Spleen (tissue), 13 donors: ENCODE measurements at places on chromosomes 4 and X. TPM values are rescaled to one million over a fixed set of nuclear protein-coding genes. Genes with fewer than 3 reads are reported as not detected.
A peak's percentile ranks its signal among the peaks of the same experiment; 100 is the strongest.

Gene SLC16A2
- total RNA-seq, result 4.2 TPM

Gene PARM1
- total RNA-seq, result 42.6 TPM

Gene DRD5
- total RNA-seq, result not detected

Gene LRAT
- total RNA-seq, result not detected

GRCh38 chr4:1851575-1852410 is 4.2 kb downstream of the LETM1 start:
- H3K4me1 ChIP-seq, result peaks cover 16% of the 10 kb centered on the region
- no peak overlapping the region for H3K27ac ChIP-seq
- H3K27me3 ChIP-seq, result no peaks in the 10 kb centered on the region
- no peak overlapping the region for H3K4me3 ChIP-seq

DNA sequence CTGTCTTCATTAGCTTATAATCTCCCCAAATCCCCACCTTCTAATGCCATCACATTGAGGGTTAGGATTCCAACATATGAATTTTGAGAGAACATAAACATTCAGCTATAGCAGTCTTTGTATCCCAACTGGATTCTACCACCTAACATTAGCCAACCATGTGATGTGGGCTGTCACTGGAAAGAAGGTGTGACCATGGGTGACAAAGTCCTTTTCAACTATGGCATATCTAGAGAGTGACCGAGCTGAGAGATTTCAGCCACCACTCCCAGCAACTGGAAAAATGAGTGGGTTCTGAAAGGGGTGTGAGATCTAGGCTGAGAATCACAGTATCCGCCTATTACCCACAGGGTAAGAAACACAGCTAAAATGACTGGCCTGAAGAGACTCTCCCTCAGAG is 22.1 kb downstream of the GABRB1 start:
- peaks cover 6% of the 10 kb centered on the region for H3K27me3 ChIP-seq
- no peak overlapping the region for H3K4me3 ChIP-seq
- H3K27ac ChIP-seq, result no peak overlapping the region

DNA sequence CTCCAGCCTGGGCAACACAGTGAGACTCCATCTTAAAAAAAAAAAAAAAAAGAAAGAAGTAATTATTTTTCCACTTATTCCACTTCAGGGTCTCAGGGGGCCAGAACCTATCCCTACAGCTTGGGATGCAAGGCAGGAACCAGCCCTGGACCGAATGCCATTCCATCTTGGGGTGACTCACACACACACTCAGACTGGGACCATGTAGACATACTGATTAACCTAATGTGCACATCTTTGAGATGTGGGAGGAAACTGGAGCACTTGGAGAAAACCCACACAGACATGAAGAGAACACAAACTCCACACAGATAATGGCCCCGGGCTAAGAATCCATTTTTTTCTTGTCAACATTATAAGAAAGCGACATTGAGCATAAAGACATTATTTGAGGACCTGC is 132.5 kb downstream of the PTTG2 start:
- H3K27ac ChIP-seq, result no peak overlapping the region
- H3K4me3 ChIP-seq, result no peak overlapping the region
- H3K27me3 ChIP-seq, result no peaks in the 10 kb centered on the region
- H3K36me3 ChIP-seq, result peaks cover 96% of the 10 kb centered on the region
- DNase-seq, result no peak

- no peaks in the 10 kb centered on the region for H3K27me3 ChIP-seq
- H3K4me3 ChIP-seq, result no peak overlapping the region
- no peak overlapping the region for H3K27ac ChIP-seq
- no peaks in the 10 kb centered on the region for H3K4me1 ChIP-seq
Measured at GRCh38 chr4:98822144-98822543, 106.8 kb downstream of the EIF4E start.

DNA sequence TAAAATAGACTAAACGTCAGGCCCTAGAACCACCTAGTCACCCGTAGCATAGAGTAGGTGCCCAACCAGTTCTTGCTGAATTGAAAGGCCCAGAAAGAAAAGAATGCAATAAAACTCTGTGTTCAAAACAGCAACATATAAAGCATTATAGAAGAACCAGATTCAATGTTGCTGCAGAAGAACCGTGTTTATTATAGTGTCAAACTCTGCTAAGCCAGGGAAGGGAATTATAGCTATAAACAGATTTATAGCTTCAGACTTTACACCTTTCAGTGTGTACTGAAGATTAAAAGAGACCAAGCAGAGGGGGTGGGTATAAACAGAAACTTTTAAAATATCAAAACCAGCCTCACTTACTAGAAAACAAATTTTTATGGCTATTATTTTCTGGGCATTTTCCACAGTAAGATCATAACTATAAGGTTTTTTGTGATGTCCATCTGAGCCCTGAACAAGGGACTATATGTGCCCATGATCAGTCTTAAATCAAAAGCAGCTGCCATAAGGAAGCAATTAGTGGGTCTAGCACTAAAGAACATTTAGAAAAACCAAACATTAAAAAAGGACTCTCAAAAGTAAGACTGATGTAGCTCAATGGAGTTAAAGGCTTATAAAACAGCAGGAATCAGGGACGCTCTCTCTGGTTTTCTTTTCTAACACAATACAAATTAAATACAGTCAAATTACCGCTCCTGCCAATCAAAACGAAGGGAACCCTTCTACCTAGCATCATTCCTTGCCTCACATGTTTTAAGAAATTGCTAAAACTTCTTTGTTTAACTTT is 219.7 kb upstream of the ETNPPL start:
- H3K27me3 ChIP-seq, result no peaks in the 10 kb centered on the region
- DNase-seq, result no peak
- H3K4me1 ChIP-seq, result no peaks in the 10 kb centered on the region
- H3K36me3 ChIP-seq, result no peaks in the 10 kb centered on the region

- H3K36me3 ChIP-seq, result no peaks in the 10 kb centered on the region
- H3K4me3 ChIP-seq, result no peak overlapping the region
- no peaks in the 10 kb centered on the region for H3K4me1 ChIP-seq
- no peak for DNase-seq
Measured at GRCh38 chrX:97517763-97518162, 634.1 kb downstream of the RPA4 start.

DNA sequence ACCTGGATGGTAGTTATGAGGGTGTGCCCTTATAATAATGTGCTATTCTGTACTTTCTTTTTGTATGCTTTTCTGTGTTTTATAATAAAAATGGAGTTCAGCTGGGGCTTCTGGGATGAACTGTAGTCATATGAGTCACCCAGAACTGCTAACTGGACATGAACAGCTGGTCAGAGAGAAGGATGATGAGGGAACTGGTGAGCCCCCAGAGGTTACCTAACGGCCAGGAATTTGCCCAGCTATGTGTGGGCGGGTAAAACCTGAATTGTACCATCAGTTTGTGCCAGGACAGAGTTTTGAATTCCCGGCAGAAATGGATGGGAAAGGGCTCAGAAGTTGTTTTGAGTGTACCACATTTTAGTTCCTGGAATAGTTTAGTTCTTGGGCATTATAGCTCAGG is 138.0 kb upstream of the USP9X start:
- H3K4me3 ChIP-seq, result no peak overlapping the region
- H3K4me1 ChIP-seq, result peaks cover 1% of the 10 kb centered on the region
- H3K36me3 ChIP-seq, result no peaks in the 10 kb centered on the region
- DNase-seq, result no peak

DNA sequence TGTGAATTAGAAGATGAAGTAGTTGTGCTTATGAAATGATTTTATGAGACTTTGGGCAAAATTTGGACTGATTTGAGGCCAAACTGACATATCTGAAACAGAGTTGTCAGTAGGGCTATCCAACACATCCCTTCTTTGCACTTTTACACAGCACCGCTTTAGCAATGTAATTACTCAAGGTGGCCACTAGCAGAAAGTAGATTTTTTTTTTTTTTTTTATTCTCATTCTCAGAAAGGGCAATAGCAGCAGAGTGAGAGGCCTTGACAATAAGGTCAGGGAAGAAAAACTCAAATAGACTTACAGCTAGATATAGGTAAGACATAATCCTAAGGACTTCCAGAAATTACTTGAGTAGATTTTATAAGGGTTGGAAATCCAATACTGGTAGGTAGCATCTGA is 414.3 kb downstream of the NAP1L3 start:
- no peaks in the 10 kb centered on the region for H3K4me1 ChIP-seq
- H3K36me3 ChIP-seq, result no peaks in the 10 kb centered on the region
- H3K27me3 ChIP-seq, result no peaks in the 10 kb centered on the region
- no peak overlapping the region for H3K27ac ChIP-seq
- no peak overlapping the region for H3K4me3 ChIP-seq
- no peak for DNase-seq

- H3K4me3 ChIP-seq, result no peak overlapping the region
- H3K27me3 ChIP-seq, result no peaks in the 10 kb centered on the region
- H3K36me3 ChIP-seq, result no peaks in the 10 kb centered on the region
- peak overlapping the region; percentile 18 for H3K27ac ChIP-seq
Measured at GRCh38 chr4:184286358-184286757, 68.7 kb upstream of the ENPP6 start.

- no peak overlapping the region for H3K27ac ChIP-seq
- no peak overlapping the region for H3K4me3 ChIP-seq
- no peaks in the 10 kb centered on the region for H3K27me3 ChIP-seq
- no peaks in the 10 kb centered on the region for H3K36me3 ChIP-seq
Measured at GRCh38 chr4:186286581-186286980, 20.6 kb downstream of the F11 start.

GRCh38 chr4:173264684-173265185 is 69.4 kb downstream of the HMGB2 start:
- no peaks in the 10 kb centered on the region for H3K36me3 ChIP-seq
- peaks cover 11% of the 10 kb centered on the region for H3K4me1 ChIP-seq
- H3K27me3 ChIP-seq, result no peaks in the 10 kb centered on the region
- H3K4me3 ChIP-seq, result no peak overlapping the region

GRCh38 chrX:74449322-74449936 is 28.1 kb downstream of the SLC16A2 start:
- DNase-seq, result no peak
- no peaks in the 10 kb centered on the region for H3K36me3 ChIP-seq
- H3K4me1 ChIP-seq, result no peaks in the 10 kb centered on the region
- H3K4me3 ChIP-seq, result no peak overlapping the region
- no peaks in the 10 kb centered on the region for H3K27me3 ChIP-seq

DNA sequence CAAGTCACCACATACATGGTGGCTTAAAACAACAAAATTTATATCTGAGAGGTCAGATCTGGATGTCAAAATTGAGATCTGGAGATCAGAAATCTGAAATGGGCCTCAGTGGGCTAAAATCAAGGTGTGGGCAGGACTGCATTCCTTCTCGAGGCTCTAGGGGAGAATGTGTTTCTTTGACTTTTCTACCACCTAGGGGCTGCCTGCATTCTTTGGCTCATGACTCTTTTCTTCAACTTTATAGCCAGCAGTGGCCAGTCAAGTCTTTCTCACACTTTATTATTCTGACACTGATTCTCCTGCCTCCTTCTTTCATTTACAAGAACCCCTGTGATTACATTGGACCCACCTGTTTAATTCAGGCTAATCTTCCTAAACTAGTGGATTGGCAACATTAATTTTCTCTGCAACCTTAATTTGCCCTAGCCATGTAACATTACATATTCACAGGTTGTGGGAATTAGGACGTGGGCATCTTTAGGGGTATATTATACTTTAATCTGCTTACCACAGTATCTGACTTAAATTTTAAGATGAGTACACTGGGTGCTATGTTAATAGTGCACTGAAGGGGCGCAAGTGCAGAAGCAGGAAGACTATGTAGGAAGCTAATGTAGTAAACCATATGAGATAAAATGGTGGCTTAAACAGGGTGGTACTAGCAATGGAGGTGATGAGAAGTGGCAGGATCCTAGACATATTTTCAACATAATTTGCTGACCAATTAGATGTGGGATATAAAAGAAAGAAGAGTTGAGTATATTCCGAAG is 188.0 kb downstream of the SLC4A4 start:
- no peaks in the 10 kb centered on the region for H3K36me3 ChIP-seq
- no peaks in the 10 kb centered on the region for H3K4me1 ChIP-seq
- no peak overlapping the region for H3K4me3 ChIP-seq
- H3K27me3 ChIP-seq, result no peaks in the 10 kb centered on the region
- DNase-seq, result no peak
